HepG2 (cell line): ENCODE measurements at places on chromosomes 11 and 22. TPM values are rescaled to one million over a fixed set of nuclear protein-coding genes. Genes with fewer than 3 reads are reported as not detected.

Gene SYT9
- total RNA-seq: not detected in 2 replicates

Gene TPBGL
- total RNA-seq: not detected in 2 replicates

GRCh38 chr11:64926689-64927088, 2.2 kb downstream of the PPP2R5B start:
- H3K27ac ChIP-seq: no peak overlapping the region
- no peaks in the 10 kb centered on the region; the same call in 2 of the 3 replicates for H3K27me3 ChIP-seq
- peaks cover 32% of the 10 kb centered on the region for H3K4me1 ChIP-seq

- H3K4me3 ChIP-seq: no peak overlapping the region
- DNase-seq: peak; percentile 52
- H3K27ac ChIP-seq: no peak overlapping the region
- H3K4me1 ChIP-seq: peaks cover 71% of the 10 kb centered on the region
- no peaks in the 10 kb centered on the region for H3K36me3 ChIP-seq
- H3K27me3 ChIP-seq: no peaks in the 10 kb centered on the region
Measured at GRCh38 chr22:36430863-36431262, 43.1 kb upstream of the MYH9 start.

- no peak overlapping the region for H3K4me3 ChIP-seq
- H3K4me1 ChIP-seq: peaks cover 12% of the 10 kb centered on the region
- H3K27ac ChIP-seq: no peak overlapping the region
- DNase-seq: no peak
- H3K36me3 ChIP-seq: no peaks in the 10 kb centered on the region
Measured at GRCh38 chr11:7677071-7677470, 3.8 kb upstream of the CYB5R2 start.

DNA sequence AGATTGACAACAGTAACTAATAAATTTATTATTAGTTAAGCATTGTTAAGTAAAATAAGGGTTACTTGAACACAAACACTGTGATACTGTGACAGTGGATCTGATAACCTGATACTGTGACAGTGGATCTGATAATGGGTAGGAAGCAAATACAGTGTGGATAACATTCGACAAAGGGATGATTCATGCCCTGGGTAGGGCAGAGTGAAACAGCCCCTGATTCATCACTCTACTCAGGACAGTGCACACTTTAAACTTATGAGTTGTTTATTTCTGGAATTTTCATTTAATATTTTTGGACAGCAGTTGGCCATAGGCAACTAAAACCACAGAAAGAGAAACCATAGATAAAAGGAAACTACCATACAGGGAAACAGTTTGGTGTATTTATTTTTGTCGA, 60.8 kb upstream of the CTSC start:
- no peaks in the 10 kb centered on the region for H3K27me3 ChIP-seq
- H3K4me1 ChIP-seq: no peaks in the 10 kb centered on the region
- peak; percentile 31 for DNase-seq
- no peak overlapping the region for H3K27ac ChIP-seq
- no peak overlapping the region for H3K4me3 ChIP-seq

Gene ABCC8
- not detected in 2 replicates for total RNA-seq

Gene BLID
- total RNA-seq: not detected in 2 replicates

DNA sequence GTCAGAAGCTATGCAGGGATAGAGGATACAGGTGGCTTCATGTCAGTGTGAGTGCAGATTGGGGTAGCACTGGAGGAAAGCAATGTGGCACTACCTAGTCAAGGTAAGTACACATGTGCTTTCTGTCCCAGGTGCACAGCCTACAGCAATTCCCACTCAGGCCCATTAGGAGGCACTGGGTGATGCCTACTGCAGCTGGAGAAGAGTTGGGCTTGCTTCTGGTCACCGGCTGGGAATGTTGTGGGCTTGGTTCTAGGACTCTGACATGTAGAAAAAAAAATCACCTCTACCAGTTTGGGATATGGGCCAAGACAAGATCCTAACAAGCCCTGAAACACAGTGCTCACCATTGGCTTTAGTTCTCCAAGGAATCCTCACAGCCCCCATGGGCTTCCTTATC, 69.7 kb downstream of the TENM4 start:
- no peaks in the 10 kb centered on the region for H3K36me3 ChIP-seq
- no peaks in the 10 kb centered on the region for H3K27me3 ChIP-seq
- no peaks in the 10 kb centered on the region for H3K4me1 ChIP-seq
- no peak for DNase-seq
- H3K27ac ChIP-seq: no peak overlapping the region
- no peak overlapping the region for H3K4me3 ChIP-seq

DNA sequence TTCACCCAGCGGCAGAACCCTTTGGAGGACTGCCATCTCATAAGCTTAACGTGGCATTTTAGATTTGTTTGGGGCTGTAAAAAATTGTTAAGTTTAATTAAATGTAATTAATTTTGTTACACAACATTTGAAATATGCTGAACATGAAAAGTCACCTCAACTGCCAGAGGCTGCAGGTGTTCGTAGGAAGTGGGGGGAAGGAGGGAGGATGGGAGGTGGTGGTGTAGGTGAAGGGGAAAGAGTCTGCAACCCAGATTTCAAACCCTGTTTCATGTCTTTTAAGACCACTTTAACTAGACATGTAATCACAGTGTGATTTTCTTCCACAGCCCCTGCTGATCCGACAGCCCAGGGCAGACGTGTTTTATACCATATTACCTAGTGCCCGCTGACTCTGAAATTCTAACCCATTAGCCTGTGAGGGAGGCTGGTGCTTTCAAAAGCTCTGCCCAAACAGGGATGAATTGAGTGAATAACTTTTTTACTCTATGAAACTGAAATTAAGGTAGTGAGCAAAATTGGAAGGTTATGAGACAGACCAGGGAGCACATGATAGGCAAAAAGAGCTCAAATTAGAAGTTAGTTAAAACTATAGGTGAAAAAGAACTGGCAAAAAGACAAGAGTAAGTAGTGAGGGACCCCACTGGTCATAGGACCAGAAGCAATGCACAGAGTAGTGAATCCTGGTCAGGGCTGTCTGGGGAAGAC, 279.8 kb downstream of the DDX10 start:
- H3K4me1 ChIP-seq: peaks cover 5% of the 10 kb centered on the region; the same call in 1 of the 2 replicates
- DNase-seq: no peak
- H3K36me3 ChIP-seq: peaks cover 9% of the 10 kb centered on the region; the same call in 1 of the 3 replicates
- no peak overlapping the region for H3K27ac ChIP-seq

Gene SLC16A8
- not detected in 2 replicates for total RNA-seq

Gene RTN4R
- 0.11 and 0.22 TPM in 2 replicates for total RNA-seq

DNA sequence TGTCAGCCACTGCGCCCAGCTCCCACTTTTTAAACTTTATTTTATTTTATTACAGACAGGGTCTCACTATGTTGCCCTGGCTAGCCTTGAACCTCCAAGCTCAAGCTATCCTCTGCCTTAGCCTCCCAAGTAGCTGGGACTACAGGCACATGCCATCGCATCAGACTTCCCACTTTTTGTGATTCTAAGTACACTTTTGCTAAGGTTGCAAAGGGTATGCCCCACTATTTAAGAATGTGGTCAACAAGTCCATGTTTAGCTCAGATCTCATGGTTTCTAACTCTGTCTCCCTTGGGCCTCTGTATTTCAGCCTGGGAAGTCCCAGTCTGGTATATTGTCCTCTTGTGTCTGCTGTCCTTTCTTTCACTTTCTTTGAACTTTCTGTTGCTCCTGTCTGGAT, 35.3 kb downstream of the EXPH5 start:
- H3K27me3 ChIP-seq: no peaks in the 10 kb centered on the region
- H3K27ac ChIP-seq: no peak overlapping the region
- no peaks in the 10 kb centered on the region for H3K4me1 ChIP-seq
- H3K36me3 ChIP-seq: no peaks in the 10 kb centered on the region
- H3K4me3 ChIP-seq: no peak overlapping the region
- no peak for DNase-seq

Gene C22orf15
- not detected in 2 replicates for total RNA-seq

- H3K4me3 ChIP-seq: no peak overlapping the region
- no peaks in the 10 kb centered on the region for H3K36me3 ChIP-seq
- peaks cover 40% of the 10 kb centered on the region for H3K4me1 ChIP-seq
- H3K27ac ChIP-seq: no peak overlapping the region
- H3K27me3 ChIP-seq: peaks cover 3% of the 10 kb centered on the region
- no peak for DNase-seq
Measured at GRCh38 chr11:69501121-69501489, 19.6 kb downstream of the LINC01488 start.

- H3K27ac ChIP-seq: no peak overlapping the region
- peaks cover 10% of the 10 kb centered on the region for H3K4me1 ChIP-seq
- no peaks in the 10 kb centered on the region for H3K27me3 ChIP-seq
- H3K36me3 ChIP-seq: peaks cover 37% of the 10 kb centered on the region
- DNase-seq: no peak
Measured at GRCh38 chr11:111846063-111846462, 25.3 kb downstream of the ALG9 start.

Gene MIOX
- 1.2 and 1.5 TPM in 2 replicates for total RNA-seq

Gene CARD18
- not detected in 2 replicates for total RNA-seq

Gene RNF214
- 10.7 and 12.4 TPM in 2 replicates for total RNA-seq

DNA sequence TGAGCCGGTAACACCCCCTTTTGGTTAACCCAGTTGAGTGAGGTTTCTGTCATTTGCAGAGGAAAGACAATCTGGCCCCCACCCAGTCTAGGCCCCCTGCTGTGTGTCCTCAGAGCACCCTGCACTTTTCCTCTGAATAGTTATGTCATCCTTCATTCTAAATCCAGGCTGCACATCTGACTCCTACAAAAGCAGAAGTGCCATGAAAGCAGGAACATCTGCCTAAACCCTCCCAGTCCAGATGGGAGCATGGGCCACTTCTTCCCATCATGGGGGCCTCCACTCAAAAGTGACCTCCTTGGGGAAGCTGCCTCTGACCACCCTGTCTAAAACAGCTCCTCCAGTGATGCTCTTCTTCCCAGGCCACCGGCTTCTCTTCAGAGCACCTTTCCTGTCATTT, 53.7 kb upstream of the HMGXB4 start:
- H3K27me3 ChIP-seq: no peaks in the 10 kb centered on the region
- H3K4me1 ChIP-seq: 0 out of 2 replicates have a peak, but pooled peaks cover 7% of the 10 kb centered on the region
- H3K36me3 ChIP-seq: no peaks in the 10 kb centered on the region
- no peak for DNase-seq
- no peak overlapping the region for H3K27ac ChIP-seq

DNA sequence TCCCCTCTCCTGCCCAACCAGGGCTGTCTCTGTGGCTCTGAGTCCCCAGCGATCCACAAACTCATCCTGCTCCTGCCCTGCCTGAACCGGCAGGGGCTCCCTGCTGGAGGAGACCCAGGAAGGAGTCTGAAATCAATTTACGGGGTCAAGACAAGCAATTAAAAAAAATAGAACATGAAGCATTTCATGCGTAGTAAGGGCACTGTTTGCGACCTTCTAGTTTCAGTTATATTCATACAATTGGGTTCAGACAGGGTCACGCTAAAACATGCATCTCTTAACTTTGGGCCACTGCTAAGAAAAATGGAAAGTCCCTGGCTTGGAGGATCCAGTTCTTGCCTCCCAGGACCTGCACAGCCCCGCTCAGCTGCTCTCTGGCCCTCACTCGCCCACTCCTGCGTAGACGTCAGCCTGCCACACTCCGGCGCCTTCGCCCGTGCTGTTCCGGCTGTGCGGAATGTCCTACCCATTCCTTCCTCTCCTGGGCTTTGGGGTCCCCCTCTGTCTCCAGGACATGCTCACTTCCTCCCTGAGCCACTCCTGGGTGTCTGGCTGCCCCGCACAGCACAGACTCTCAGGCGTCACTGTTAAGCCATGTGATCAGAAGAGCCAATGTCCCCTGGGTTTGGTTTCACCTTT, 12.8 kb downstream of the NFAM1 start:
- H3K4me3 ChIP-seq: no peak overlapping the region
- H3K27ac ChIP-seq: no peak overlapping the region
- H3K4me1 ChIP-seq: peaks cover 31% of the 10 kb centered on the region

GRCh38 chr11:122726028-122726427, 70.5 kb downstream of the UBASH3B start:
- no peaks in the 10 kb centered on the region for H3K27me3 ChIP-seq
- no peaks in the 10 kb centered on the region for H3K36me3 ChIP-seq
- H3K4me3 ChIP-seq: no peak overlapping the region
- DNase-seq: no peak

GRCh38 chr11:11743216-11743615, 98.6 kb upstream of the USP47 start:
- no peak overlapping the region for H3K4me3 ChIP-seq
- no peak for DNase-seq
- H3K27ac ChIP-seq: no peak overlapping the region
- H3K36me3 ChIP-seq: no peaks in the 10 kb centered on the region
- H3K27me3 ChIP-seq: no peaks in the 10 kb centered on the region; the same call in 1 of the 2 replicates

Gene HPS5
- 25.5 and 31.8 TPM in 2 replicates for total RNA-seq

Gene STK33
- 12.6 and 15.9 TPM in 2 replicates for total RNA-seq

Gene SLC5A4
- not detected in 2 replicates for total RNA-seq

- DNase-seq: no peak
- no peak overlapping the region for H3K27ac ChIP-seq
- H3K4me3 ChIP-seq: no peak overlapping the region
- peaks cover 5% of the 10 kb centered on the region; the same call in 1 of the 2 replicates for H3K27me3 ChIP-seq
Measured at GRCh38 chr11:113971506-113972195, 3.3 kb upstream of the HTR3A start.

Gene RHOD
- total RNA-seq: 0.27 and 0.29 TPM in 2 replicates

DNA sequence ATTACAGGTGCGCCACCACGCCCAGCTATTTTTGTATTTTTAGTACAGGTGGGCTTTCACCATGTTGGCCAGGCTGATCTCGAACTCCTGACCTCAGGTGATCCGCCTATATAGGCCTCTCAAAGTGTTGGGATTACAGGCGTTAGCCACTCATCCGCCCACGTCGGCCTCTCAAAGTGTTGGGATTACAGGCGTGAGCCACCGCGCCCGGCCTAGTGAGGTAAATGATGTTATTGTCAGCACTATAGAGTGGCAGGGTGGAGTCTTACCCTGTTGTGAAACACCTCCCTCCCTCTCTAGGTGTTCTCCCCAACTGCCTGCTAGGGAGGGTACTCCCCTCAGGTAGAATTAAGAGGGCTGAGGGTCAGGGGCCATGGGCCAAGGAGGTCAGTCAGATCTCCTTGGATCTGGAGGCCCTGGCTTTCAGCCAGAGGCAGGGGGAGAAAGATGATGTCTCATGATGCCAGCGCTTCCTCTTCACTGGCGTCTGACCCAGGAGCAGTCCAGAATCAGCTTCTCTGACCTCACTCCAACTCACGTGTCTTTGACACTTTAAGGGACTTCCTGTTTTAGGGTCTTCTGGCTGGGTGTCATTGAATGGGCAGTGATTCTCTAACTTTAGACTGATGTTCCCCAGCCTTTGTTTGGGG, 2.0 kb downstream of the GGA1 start:
- H3K4me1 ChIP-seq: peaks cover 40% of the 10 kb centered on the region
- peaks cover 2% of the 10 kb centered on the region; the same call in 1 of the 2 replicates for H3K36me3 ChIP-seq
- H3K27ac ChIP-seq: peak overlapping the region; percentile 97
- H3K4me3 ChIP-seq: no peak overlapping the region
- no peak for DNase-seq

Gene DENND5A
- 57.7 and 63.3 TPM in 2 replicates for total RNA-seq

- no peak overlapping the region for H3K4me3 ChIP-seq
- peaks cover 30% of the 10 kb centered on the region; the same call in 2 of the 3 replicates for H3K27me3 ChIP-seq
- H3K36me3 ChIP-seq: no peaks in the 10 kb centered on the region
- no peak for DNase-seq
Measured at GRCh38 chr11:119896387-119897045, 167.5 kb upstream of the NECTIN1 start.

DNA sequence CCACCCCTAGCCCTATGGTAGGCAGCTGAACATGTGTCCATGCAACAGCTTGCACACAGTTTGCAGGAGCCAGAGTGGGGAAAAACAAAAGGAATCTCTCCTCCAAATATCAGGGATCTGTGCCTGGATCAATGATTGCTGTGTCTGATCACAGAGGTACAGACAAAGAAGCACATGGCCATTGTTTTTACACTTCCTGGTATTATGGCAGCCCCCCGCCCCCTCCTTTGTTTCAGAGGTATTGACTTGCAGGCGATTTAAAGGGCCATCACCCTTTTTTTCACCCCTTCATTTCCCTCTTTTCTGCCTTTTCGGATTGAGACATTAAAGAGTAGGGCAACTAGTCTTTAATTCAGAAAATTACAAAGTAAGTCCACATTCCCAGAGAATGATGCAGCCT, 453.0 kb upstream of the LUZP2 start:
- no peaks in the 10 kb centered on the region for H3K36me3 ChIP-seq
- DNase-seq: no peak
